HFFc6 (cell line): ENCODE measurements at places on chromosomes 12 and 14.

DNA sequence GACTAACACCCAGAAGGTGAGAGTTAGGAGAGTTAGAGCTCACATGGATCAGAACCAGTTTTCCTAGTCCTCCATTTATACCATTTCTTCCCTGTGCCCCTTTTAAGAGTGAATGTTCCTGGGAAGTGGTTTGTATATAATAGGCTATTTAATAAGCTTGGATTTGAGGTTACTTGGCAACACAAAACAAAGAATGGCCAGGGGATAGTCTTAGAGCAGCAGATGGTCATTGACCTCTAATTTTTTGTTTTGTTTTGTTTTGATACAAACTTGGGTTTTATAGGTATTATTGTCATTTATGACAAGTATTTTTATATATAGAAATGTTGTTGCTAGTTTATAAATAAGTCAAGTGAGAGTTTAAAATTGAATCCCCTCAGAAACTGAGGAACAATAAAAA, 35.8 kb downstream of the VEZT start:
- DNase-seq = no peak

DNA sequence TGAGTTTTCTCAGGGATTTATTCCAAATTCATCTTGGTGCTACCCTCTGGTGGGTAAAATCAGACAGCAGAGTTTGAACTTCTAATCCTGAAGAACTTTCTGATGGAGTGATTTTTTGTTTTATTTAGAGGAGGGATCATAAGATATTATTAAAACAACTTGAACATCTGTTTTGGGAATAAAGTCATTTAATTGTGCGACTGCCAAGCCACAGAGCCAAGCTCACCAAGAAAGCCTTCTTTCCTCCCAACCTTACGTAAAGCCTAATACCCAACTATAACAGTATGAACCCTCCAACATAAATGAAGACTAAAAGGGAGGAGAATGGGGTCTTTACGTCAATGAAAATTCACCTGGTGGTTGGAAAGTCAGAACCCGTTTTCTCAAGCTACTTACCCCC, 205.5 kb upstream of the IGF1 start:
- DNase-seq = no peak

- DNase-seq = no peak
Measured at GRCh38 chr12:95116773-95117172, 43.4 kb upstream of the NR2C1 start.

DNA sequence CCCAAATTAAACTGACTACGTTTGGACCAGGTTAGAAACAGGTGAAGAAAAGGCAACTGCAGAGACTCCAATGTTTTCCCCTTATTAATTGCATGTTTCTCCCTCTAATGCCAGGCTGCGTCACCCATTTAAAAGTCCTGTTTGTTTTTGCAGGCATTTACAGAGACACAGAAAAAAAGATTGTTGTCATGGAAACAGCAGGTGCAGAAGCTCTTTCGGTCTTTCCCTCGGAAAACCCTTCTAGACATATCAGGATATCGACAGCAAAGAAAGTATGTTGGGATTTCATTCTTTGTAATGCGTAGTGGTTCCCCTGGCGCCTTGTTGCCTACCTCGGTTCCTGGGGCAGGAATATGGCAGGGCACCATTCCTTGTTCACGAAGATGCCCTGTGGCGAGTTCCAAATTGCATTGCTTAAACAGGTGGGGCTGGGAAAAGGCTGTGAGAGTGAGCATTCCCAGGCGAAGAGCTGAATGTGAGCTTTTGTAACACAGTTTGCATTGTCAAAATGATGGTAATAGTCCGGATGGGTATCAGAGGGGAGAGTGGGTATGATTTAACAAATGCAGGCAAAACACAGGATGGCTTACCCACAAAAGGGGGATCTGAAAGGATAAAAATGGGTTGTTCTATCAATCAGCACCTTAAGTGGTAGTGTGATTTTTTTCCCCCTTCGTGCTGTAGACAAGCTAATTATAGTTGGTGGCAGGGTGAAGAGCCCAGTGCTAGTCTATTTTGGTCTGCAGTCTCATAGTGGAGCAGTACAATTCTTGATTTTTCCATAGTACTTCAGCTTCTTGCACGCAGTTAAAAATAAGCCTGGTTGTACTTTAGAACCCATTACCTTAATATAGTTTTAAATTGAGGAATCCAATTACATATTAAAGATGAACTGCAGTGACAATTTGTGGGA, 132.4 kb downstream of the GCH1 start:
- DNase-seq = no peak

DNA sequence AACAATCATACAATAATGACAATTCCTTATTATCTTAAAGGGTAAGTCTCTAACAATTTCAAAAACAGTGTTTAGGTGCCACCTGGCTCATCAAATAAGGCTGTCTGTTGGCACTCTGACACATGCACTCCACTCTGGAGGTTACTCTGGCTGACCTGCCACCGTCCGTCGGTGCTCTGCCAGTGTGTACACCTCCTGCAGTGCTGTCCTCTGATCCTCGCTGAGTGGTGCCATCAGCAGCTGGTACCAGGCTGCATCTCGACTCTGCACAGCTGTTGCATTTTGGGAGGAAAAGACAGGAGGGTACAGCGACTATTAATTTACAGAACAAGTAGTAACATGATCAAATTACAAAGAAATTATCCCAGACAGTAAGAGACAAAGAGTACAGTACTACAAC, 63.9 kb downstream of the IPO8 start:
- DNase-seq = no peak

DNA sequence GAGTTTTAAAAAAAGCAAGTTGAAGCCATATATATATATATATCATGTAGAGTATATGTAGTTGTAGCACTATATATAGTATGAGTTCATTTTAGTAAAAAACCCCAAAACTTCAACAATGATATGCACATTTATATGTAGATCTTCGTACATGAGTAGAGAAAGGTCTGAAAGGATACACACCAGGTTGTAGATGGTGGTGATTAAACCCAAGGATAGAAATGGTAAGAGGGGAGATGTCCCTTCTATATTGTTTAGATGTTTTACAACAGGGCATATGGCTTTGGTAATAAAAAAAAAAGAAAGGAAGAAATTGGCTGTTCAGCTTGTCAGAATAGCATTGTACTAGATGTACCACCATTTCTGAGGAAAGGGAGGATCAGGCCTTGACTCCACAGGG, 31.9 kb upstream of the MED13L start:
- DNase-seq = no peak

- DNase-seq = peak; percentile 18
Measured at GRCh38 chr14:34064349-34064748, 113.5 kb upstream of the EGLN3 start.

DNA sequence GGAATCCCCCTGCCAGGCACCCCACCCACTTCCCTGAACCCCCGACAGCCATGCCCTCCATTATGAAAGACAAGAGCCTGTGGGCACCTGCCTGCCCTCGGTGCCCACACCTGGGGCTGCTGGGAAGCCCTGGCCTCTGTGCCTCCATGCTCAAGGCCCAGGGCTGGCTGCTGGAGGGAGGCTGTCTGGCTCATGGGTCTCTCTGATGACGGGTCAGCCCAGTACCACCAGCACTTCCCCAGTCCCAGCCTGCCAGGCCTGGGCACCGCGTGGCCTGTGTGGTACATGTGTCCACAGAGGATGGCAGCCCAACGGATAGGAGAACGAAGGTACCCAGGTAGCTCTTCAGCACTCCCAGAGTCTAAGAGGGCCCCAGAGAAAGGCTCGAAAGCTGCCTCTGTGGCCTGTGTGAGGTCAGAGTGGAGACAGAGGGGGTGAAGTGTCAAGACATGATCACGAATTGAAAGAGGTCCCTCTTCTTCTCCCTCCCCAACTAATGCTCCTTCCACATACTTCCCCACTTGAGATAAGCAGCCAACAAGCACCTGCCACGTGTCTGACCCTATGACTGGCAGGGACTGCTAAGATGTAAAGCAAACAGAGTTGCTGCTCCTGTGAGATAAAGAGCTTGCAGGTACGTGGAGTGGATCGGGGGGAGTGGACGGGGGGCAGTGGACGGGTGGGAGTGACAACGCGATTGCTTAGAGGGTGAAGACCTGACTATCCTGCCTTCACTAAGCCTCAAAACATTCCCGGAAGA, 21.2 kb downstream of the FBLN5 start:
- no peak for DNase-seq

GRCh38 chr12:102562836-102563425, 82.6 kb upstream of the IGF1 start:
- no peak for DNase-seq

DNA sequence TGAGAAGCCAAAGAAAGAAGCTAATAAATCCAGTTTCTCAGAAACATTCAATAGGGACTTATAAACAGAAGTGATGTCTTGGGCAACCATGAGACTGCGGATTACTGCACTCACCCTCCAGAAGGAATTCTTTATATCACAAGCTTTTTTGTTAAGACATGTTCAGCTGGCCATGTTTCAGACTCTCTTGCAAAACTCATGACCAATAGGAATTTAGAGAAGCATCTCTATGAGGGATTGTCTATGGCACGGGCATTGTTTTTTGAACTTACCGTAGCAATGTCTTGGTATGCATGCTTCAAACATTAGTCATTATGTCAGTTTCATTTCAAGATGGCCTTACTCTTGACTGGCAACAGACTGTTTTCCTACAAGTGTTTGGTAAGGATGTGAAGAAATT, 15.5 kb upstream of the ZNF268 start:
- no peak for DNase-seq

DNA sequence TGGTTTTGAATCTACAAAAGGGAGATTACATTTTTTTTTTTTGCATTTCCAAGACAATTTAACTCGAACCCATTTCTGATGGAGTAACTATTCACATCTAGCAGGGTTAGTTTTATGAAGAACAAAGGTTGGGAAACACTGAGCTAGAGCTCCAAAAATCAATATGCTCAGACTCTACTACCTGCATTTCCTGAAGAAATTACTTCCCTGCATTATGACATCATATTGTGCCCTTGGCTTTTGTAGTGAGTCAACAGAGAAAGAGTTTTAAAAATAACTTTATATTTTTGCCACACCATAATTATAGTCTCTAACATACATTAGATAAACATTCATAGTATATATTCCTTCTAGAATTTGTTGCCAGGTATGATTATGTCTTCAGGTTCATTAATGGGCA, 14.8 kb downstream of the GRIP1 start:
- no peak for DNase-seq

DNA sequence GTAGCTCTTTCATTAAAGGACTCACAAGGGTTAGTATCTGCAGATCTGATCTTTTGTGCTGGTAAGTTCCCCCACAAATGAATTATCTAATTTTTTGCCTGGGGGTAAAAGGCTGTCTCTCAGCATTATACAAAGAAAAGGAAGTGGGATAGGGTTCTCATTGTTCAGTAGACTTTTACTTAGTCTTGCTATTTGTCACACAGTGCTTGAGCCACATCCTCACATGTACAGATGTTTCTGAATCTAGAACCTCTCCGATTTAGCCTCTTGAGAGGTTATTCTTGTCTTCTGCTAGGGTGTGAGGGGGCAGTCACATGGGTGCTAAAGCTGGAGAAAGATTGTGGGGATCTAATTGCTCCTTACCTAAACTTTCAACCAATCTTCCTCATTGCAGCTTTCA, 93.0 kb downstream of the SLC41A2 start:
- DNase-seq = no peak

DNA sequence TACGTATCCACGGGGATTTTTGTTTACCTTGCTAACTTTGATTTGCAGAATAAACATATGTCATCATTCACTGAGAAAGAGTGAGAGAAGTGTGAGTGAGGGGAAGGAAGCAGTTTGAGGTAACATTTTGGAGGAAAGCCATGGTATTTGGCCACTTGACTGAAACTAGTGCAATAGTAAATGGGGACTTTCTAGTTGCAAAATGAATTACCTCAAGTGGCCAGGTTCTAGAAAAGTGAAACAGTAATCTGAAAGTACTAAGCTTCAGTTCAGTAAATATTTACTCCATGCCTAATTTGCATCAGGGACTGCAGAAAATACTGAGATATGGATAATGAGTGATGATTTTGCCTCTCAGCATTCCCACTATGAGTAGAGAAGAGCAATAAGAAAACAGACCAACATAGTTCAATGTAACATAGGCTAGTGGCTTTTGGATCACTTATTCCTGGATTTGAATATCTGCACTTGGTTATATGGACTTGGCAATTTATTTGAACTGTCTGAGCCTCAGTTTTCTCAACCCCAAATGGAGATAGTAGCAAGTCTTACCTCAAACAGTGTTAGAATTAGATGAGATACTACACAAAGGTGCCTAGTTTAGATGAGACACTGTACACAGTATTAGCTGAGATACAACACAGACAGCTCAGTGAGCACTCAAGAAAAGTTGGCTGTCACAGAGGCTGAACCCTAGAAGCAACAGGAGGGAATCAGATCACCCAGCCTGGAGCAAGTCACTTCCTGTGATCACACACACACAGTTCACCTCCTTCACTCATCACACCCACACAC, 439.1 kb downstream of the NPAS3 start:
- DNase-seq = no peak
